ENCODE measurements at places on chromosomes 16 and 17. TPM values are rescaled to one million over a fixed set of nuclear protein-coding genes. Genes with fewer than 3 reads are reported as not detected.

DNA sequence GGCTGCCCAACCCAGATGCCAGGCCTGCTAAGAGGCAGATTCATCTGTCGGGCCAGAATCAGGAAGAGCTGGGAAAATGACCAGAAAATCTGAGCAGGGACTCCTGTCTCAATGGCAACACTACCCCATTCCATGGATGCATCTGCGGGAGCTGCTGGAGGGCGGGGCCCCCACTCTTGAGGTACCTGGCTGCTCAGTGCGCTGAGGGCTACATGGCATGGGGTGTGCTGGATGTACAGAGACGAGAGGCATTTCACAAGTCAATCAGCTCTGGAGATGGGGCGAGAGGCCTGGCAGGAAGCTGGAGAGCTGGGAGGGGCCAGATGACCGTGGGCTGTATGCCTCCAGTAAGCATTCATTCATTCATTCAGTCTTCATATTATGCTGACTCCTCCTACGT lies 6.4 kb downstream of the SDK2 start:
- no peaks in the 10 kb centered on the region for H3K4me1 ChIP-seq
- no peak overlapping the region for H3K27ac ChIP-seq
- DNase-seq: no peak
- H3K27me3 ChIP-seq: peaks cover 17% of the 10 kb centered on the region

The PABPN1L gene
- total RNA-seq: not detected

- no peaks in the 10 kb centered on the region for H3K27me3 ChIP-seq
- no peak overlapping the region for H3K27ac ChIP-seq
- DNase-seq: no peak
- H3K36me3 ChIP-seq: no peaks in the 10 kb centered on the region
These were observed 93.4 kb downstream of the C16orf95 start for GRCh38 chr16:87223656-87224248.

DNA sequence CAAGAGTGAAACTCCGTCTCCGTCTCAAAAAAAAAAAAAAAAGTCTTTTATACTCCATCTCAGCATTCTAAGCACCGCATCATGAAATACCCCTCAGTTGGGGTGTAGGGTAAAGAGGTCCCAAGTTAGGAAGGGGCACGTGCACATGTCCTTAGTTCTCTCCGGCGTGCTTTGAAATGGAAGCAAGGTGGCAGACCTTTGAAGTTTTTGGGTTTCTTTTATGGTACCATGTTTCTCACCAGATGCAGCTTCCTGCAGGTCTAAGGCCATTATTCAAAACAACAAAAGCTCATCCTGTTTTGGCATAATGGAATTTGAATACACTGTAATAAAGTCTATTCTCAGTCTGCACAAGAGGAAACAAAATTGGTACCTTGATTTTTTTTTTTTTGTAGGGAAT lies 9.6 kb downstream of the EMC8 start:
- no peak for DNase-seq
- H3K36me3 ChIP-seq: peaks cover 19% of the 10 kb centered on the region
- H3K4me3 ChIP-seq: no peak overlapping the region
- H3K27ac ChIP-seq: no peak overlapping the region

DNA sequence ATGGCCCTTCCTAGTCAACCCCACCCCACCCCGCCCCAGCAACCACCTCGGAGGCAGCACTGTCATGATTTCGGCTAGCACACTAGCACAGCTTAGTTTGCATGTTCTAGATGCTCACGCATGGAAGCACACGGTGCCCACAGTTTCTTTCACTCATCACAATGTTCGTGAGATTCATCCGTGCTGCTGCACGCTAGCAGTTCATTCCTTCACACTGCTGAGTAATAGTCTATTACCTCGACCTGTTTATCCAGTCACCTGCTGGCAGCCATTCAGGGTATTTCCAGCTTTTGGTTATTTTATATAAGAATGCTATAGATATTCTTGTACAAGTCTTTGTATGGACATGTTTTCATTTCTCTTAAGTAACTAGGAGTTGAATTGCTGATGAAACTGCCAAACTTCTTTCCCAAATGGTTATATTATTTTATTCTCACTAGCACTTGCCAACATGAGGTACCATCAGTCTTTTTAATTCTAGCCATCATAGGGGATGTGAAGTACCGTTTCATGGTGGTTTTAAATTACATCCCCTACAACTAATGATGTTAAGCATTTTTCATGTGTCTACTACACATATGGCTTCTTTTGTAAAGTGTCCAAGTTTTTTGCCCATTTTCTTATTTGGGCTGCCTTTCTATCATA lies 75.7 kb downstream of the CYTH1 start:
- H3K4me3 ChIP-seq: no peak overlapping the region
- H3K27ac ChIP-seq: no peak overlapping the region
- no peaks in the 10 kb centered on the region for H3K36me3 ChIP-seq
- no peaks in the 10 kb centered on the region for H3K4me1 ChIP-seq

GRCh38 chr17:49610883-49611584 lies 35.4 kb downstream of the NXPH3 start:
- H3K4me3 ChIP-seq: no peak overlapping the region
- no peak overlapping the region for H3K27ac ChIP-seq
- no peaks in the 10 kb centered on the region for H3K27me3 ChIP-seq
- no peak for DNase-seq
- H3K36me3 ChIP-seq: peaks cover 5% of the 10 kb centered on the region

The ACBD4 gene
- total RNA-seq: 10.7 TPM

The AGRP gene
- not detected for total RNA-seq

- no peak for DNase-seq
- H3K4me1 ChIP-seq: no peaks in the 10 kb centered on the region
- no peaks in the 10 kb centered on the region for H3K36me3 ChIP-seq
These were observed 194.4 kb downstream of the MAP2K6 start for GRCh38 chr17:69608808-69609472.

DNA sequence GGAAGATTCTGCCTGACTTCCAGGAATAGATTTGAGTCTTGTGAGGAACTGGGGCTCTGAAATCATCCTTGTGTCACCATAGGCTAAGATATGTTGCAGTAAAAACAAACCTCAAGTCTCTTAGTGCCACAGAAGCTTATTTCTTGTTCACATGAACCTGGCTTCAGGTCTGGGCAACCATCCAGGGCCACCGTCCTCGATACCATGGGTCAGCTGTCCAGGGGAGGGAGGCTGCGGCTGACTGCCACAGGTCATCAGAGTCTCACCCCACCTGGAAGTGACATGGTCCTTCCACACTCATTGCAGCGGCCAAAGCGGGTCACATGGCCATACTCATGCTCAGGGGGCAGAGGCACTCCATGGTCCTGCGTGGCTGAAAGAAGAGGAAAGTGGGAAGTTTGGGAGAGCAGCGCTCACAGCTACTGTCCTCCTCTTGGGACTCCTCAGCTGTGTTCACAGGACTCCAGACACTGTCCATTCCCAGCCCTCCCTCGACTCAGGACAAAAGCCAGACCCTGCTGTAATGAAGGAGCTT lies 284.5 kb downstream of the CBLN1 start:
- H3K27ac ChIP-seq: no peak overlapping the region
- no peak overlapping the region for H3K4me3 ChIP-seq
- H3K4me1 ChIP-seq: no peaks in the 10 kb centered on the region
- no peaks in the 10 kb centered on the region for H3K27me3 ChIP-seq

GRCh38 chr16:28151180-28151579 lies 60.6 kb downstream of the XPO6 start:
- DNase-seq: no peak
- H3K36me3 ChIP-seq: peaks cover 42% of the 10 kb centered on the region
- H3K27me3 ChIP-seq: no peaks in the 10 kb centered on the region
- H3K4me3 ChIP-seq: no peak overlapping the region
- H3K27ac ChIP-seq: no peak overlapping the region
- no peaks in the 10 kb centered on the region for H3K4me1 ChIP-seq

DNA sequence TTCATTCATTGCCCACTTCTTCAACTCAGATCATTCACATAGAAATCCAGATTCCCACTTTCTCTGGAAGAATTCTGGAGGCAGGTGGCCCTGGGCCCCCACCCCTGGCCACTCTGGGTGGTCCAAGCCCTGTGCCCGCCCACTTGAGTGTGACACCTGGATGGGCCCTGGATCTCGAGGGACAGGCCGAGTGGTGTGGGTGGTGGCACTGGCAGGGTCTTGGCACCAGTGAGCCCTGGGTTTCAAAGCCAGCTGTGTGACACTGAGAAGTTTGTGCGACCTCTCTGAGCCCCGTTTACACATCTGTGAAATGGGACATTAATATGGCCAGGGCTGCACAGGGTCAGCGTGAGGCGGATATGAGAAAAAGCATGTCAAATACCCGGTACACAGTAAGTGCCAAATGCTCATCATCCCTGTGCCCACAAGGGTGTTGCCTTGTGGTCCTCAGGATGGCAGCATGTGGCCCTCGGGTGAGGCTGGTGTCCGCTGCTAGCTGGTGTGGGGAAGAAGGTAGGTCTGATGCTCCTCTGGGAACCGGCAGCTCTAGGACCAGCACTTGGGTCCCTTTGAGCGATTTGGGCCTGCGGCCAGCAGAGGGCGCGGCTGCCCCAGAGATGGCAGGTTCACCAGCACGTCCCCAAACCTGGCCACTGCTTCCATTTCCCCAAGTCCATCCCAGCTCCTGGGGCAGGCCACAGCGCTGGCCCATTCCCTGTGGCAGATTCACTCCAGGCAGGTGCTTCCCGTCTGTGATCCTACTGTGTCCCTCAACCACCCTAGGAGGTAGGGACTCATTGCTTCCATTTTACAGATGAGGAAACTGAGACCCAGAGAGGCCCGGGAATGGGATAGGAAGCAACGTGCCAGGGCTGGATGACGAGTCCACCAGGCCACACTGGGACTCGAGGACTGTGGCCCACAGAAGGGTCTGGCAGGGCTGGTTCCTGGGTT lies 3.6 kb downstream of the OSGIN1 start:
- peaks cover 2% of the 10 kb centered on the region for H3K4me1 ChIP-seq
- DNase-seq: peak; percentile 76
- H3K27me3 ChIP-seq: no peaks in the 10 kb centered on the region
- no peak overlapping the region for H3K4me3 ChIP-seq
- no peaks in the 10 kb centered on the region for H3K36me3 ChIP-seq

The NXPH3 gene
- total RNA-seq: 3.3 TPM

The NPB gene
- total RNA-seq: 0.80 TPM

GRCh38 chr16:85028685-85029407 lies 1.3 kb downstream of the KIAA0513 start:
- H3K36me3 ChIP-seq: no peaks in the 10 kb centered on the region
- peaks cover 7% of the 10 kb centered on the region for H3K4me1 ChIP-seq
- no peak overlapping the region for H3K27ac ChIP-seq
- peak overlapping the region; percentile 76 for H3K4me3 ChIP-seq
- no peaks in the 10 kb centered on the region for H3K27me3 ChIP-seq

- H3K27me3 ChIP-seq: no peaks in the 10 kb centered on the region
- H3K4me1 ChIP-seq: no peaks in the 10 kb centered on the region
- H3K36me3 ChIP-seq: peaks cover 30% of the 10 kb centered on the region
- H3K27ac ChIP-seq: no peak overlapping the region
- no peak for DNase-seq
These were observed 34.4 kb downstream of the ZZEF1 start for GRCh38 chr17:4108397-4108796.

The RPH3AL gene
- 5.6 TPM for total RNA-seq

- H3K36me3 ChIP-seq: no peaks in the 10 kb centered on the region
- no peak overlapping the region for H3K4me3 ChIP-seq
- no peak for DNase-seq
- H3K4me1 ChIP-seq: no peaks in the 10 kb centered on the region
- no peak overlapping the region for H3K27ac ChIP-seq
These were observed 54.9 kb upstream of the WSB1 start for GRCh38 chr17:27239046-27239445.

The RCVRN gene
- total RNA-seq: not detected

The MYH2 gene
- 9.0 TPM for total RNA-seq

DNA sequence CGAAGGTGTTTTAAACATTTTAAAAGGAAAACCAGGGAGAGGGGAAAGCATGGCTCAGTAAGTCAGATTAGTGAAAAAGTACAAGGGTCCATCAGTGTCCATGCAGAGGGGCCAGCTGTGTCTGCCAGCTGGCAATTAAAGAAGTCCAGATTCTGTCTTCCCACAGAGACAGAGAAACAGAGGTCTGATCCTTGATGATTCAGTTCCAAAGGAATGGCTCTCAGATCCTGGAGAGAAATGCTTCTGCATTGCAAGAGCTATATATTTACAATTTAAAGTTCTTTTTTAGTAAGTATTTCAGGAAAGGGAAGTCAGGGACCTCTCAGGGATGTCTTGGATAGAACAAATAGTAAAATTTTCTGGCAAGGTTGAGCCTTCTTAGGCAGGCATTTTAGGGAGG lies 56.2 kb downstream of the HSD17B2 start:
- DNase-seq: no peak
- no peaks in the 10 kb centered on the region for H3K36me3 ChIP-seq
- H3K27me3 ChIP-seq: no peaks in the 10 kb centered on the region
- H3K4me3 ChIP-seq: no peak overlapping the region
